ENCODE measurements at places on chromosomes 7 and 10.

- no peak for DNase-seq
Measured at GRCh38 chr7:41403291-41403690, 299.6 kb downstream of the INHBA start.

DNA sequence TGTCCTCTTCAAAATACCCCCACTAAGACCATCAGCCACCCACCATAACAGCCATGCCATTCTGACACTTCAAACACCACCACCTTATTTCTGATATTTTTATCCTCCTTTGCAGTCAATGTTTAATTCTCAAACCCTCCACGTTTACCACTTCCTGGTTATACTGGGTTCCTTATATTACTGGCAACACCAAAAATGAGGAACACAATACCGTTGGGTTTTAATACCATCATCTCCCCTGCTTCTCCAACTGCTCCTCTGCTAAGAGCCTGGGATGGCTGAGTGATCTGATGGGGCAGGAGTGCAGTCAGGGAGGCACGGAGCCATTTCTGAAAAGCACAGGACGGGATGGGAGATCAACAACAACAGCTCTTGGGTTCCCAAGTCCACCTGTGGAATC lies 140.5 kb downstream of the CHCHD3 start:
- DNase-seq: no peak

DNA sequence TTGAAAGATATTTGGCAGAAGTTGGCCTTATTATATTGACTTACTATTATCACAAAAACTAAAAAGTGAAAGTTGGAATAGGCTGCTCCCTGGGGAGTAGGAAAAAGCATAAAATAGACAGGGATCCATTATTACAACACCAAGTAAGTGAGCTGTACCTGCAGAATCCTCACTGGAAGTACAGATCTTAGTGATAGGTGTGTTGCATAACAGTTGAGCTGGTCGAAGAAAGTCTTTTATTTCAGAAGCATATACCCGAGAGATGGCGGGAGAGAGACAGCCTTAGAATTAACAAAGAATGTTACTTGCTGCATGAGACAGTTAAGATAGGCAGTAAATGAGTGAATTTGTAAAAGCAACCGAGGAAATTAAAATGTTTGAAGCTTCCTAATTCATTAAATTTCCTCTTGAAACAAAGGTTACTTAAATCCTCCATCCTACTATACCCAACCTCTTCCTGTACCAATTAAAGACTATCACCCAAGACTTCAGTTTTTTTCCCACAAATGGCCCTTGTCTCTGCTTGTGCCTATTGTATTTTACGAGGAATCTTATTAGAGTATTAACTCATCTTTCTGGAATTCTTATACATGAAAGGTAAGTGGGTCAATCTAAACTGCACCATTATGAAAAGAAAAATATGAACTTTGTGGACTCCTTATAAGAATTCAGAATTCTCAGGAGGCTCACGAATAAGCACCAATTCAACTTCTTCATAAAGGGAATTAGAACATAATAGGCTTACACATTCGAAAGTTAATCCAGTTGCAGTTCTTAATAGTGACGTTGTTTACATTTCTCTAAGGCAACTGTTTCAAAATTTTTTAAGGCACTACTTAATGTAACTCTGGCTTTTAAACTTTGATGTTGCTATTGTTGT lies 56.2 kb downstream of the CREM start:
- DNase-seq: no peak

DNA sequence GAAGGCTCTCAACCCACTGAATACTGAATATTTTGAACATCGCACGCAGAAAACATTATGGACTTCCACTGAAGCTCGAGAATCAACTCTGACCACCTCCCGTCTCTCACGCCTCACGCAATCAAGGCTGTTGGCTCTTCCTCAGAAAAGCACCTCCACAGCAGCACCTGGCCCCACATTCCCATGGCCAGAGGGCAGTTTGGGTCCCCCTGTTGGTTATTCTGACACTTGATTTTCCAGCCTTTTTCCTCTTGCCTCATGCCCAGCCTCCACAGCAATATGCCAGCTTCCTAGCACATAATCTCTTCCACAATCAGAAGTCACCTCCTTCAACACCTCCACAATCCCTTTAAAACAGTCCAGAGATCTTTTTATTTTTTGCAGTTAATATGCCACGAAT lies 55.9 kb downstream of the SVOPL start:
- no peak for DNase-seq

DNA sequence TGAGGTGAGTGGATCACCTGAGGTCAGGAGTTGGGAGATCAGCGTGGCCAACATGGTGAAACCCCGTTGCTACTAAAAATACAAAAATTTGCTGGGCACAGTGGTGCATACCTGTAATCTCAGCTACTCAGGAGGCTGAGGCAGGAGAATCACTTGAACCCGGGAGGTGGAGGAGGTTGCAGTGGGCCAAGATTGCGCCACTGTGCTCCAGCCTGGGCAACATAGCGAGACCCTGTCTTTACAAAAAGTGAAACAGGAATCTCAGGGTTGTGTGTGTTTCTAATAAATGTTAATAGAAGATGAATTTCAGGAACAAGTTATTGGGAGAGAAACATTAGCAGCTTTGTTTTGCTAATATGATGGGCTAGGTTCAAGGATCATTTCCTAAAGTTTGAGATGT lies 19.9 kb downstream of the PPP2R2D start:
- no peak for DNase-seq

GRCh38 chr7:82294382-82294784 lies 149.2 kb downstream of the CACNA2D1 start:
- no peak for DNase-seq

DNA sequence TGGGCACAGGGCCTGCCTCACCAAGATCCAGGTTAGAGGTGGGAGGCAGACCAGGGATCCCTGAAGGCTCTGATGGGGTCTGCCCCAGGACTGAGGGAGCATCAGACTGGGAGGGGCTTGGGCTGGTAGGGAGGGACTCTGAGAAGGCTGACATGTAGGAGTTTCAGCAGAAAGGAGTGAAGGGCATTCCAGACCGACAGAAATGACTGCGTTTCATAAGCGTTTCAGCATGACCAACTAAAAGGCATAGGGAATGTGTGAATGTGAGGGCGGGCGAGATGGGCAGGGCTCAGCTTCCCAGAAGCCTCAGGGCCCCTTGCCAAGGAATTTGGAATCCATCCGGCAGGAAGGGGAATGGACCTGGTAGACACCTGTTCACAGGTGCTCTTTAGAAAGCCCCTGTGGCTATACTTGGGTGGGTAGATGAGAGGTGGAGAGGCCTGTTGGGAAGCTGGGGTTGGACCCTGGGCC lies 24.9 kb upstream of the SLC29A3 start:
- no peak for DNase-seq
